Renal cortex interstitium (tissue), 15 donors: ENCODE measurements at places on chromosomes 2 and 18. TPM values are rescaled to one million over a fixed set of nuclear protein-coding genes. Genes with fewer than 3 reads are reported as not detected.

- no peak for DNase-seq
These were observed 10.1 kb upstream of the GRHL1 start for GRCh38 chr2:9941196-9941995.

LCT gene
- polyA plus RNA-seq: 0.08 TPM

MSTN gene
- polyA plus RNA-seq: 2.3 TPM

DNA sequence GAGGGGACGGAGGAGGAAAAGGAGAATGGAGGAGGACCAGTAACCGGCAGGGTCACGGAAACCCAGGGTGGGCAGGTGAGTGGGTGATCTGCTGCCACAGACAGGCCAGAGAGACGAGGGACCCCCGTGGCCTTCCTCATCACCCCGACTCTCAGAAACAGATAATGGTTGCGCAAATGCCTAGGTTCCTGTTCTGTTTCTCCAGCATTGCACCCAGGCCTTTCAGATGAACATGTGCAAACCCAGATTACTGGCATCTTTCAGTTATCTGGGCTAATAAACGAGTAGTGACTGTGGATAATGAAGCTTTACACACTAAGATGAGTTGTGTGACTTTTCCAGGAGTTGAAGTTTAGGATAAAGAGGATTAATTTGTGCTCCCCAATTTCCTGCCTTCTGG, 46.5 kb downstream of the TET3 start:
- DNase-seq: no peak

DNA sequence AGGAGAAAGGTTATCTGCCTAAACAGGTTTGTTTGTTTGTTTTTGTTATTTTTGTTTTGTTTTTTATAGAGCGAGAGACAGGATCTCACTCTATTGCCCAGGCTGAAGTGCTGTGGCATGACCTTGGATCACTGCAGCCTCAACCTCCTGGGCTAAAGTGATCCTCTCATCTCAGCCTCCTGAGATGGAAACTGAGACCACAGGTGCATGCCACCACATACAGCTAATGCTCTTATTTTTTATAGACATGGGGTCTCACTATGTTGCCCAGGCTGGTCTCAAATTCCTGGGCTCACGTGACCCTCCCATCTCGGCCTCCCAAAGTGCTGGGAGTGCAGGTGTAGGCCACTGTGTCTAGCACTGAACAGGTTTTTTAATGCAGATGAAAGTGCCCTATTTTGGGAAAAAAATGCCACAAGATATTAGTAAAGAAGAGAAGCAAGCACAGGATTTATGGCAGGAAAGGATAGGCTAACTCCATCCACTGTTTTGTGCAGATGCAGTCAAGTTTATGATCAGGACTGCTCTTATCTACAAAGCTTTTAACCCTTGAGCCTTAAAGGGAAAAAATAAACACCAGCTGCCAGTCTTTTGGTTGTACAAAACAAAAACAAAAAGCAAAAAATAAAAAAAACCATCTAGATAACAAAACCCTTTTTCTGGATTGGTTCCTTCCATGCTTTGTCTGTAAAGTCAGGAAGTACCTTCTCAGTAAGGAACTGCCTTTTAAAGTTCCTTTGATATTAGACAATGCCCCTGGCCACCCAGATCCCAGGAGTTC, 29.4 kb downstream of the MAP4K3 start:
- no peak for DNase-seq
